ENCODE measurements at places on chromosomes 7 and 10. TPM values are rescaled to one million over a fixed set of nuclear protein-coding genes. Genes with fewer than 3 reads are reported as not detected.

DNA sequence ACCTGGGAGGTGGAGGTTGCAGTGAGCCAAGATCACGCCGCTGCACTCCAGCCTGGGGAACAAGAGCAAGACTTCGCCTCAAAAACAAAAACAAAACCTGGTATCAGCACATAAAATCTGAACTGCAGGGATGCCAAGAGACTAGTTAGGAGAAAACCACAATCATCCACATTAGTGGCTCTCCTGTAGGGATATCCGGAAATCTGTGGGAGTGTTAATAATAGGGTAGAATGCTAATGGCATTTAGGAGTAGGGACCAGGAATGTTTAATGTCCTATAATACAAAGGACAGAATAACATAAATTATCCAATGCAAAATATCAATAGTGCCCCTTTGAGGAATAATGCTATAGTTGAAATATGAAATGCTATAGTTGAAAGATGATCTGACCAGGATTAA, 24.3 kb downstream of the KIF5B start:
- DNase-seq = no peak

GRCh38 chr10:13218878-13219277, 15.3 kb downstream of the UCMA start:
- no peak for DNase-seq

DNA sequence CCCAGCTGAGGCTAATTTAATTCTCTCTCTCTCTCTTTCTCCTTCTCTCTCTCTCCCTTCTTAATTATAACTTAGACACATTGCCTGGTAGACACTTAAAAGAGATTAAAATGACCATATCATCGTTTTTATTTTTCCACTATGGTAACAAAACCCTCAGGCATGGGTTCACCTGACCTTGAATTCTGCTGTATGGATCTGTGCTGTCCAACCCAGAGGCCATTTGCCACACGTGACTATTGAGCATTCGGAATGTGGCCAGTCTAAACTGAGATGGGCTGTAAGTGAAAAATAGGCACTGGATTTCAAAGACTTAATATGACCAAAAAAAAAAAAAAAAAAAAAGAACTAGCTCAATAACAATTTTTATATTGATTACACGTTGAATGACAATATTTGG, 93.6 kb downstream of the NHLRC2 start:
- DNase-seq = no peak

MPLKIP gene
- 7.8 TPM for total RNA-seq

DNA sequence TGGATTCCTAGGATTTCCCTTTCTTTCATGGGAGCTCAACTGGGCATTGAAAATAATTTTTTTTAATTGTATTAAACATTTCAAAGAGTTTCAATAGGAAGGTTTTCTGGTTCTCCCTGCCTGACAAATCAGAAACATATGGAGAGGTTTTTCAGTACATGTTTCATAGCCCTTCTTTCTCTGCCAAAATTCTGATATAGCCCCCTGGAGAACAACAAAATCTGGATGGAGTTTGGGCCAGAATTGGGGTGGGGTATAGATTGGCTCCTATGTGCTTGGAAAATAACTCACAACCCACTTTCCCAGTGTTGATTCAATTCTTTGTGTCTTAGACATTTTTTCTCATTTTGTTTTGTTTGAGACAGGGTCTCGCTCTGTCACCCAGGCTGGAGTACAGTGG, 24.6 kb upstream of the EIF4H start:
- no peak for DNase-seq

CFAP70 gene
- 0.43 TPM for total RNA-seq

Data from fibroblast of villous mesenchyme (primary cell).